NAMALWA (cell line): ENCODE measurements at places on chromosomes 1 and 21.

DNA sequence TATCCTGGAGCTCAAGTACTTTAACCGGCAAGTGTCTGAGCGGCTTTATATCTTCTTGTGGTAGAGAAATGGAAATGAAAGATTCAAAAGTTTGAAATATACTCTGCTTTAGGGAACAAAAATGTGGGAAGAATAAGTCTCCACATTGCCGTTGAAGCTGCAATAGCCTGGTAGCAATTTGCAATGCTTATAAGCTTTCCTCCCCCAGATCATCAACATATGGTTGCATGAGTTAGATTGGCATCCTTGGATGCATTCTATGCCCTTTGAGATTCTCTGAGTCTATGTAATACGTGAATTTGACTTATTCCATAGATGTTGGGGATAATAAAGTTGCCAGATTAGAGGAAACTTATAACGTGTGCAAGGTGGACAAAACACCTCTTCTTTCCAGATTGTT lies 86.1 kb upstream of the KCNK1 start:
- no peak for DNase-seq

DNA sequence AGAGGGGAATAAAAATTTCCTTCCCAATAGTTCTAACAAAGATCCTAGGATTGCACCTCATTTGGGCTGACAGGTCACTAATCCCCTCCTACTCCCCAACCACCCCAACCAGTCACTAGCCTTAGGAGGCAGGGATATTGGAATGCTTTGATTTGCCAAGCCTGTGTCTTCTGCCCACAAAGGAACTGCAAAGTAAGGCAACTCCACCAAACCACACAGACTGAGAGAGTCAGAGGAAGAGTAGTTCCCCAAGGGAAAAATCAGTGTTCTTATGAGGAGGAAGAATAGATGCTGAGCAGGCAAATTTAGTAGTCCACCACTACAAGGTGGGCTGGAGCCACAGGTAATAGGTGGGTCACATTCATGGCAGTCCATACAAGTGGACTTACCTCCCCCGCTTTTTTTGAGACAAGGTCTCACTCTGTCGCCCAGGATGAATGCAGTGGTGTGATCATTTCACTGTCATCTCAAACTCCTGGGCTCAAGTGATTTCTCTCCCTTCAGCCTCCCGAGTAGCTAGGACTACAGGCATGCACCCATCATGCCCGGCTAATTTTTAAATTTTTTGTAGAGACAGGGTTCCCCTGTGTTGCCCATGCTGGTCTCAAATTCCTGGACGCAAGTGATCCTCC lies 3.7 kb upstream of the TMEM39B start:
- DNase-seq: no peak

DNA sequence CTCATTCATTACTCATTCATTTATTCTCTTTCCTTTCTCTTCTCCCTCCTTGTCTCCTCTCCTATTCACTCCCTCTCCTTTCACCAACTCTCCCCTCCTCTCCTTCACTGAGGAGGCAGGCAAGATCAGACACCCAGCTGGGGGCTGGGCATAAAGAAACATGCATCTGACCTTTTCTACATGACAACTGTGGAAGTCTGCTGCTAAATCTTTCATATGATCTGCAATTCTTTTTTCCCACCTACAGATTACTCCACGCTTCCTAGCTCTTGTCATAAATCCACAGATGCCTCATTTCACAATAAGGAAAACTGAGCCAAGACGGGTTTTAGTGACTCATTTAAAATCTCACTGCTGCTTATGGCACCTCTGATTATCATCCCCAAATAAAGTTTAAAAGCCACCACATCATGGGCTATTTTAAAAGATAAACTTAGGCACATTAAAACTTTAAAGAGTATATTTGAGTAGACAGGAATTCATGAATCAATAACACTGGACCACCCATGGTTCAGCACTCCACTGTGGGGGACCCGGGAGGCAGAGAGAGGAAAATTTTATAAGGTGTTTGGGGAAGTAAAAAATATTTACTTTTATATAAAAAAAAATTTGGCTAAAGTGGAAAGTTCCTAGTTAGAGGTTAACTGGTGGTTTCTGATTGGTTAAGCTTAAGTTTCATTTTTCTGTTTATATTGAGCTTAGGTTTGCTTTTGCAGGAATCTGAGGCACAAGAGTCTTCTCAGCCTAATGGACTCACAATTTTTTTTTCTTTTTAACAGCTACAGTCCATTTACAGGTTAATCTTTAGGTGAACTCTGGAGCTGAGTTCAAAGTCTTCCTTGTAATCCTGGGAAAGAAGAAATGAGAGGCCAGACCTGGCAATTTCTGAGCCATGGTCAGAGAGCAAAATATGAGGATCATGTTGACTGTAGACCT lies 55.8 kb upstream of the DNAH14 start:
- no peak for DNase-seq

- no peak for DNase-seq
Measured at GRCh38 chr1:12163210-12163609, 3.6 kb upstream of the TNFRSF1B start.

DNA sequence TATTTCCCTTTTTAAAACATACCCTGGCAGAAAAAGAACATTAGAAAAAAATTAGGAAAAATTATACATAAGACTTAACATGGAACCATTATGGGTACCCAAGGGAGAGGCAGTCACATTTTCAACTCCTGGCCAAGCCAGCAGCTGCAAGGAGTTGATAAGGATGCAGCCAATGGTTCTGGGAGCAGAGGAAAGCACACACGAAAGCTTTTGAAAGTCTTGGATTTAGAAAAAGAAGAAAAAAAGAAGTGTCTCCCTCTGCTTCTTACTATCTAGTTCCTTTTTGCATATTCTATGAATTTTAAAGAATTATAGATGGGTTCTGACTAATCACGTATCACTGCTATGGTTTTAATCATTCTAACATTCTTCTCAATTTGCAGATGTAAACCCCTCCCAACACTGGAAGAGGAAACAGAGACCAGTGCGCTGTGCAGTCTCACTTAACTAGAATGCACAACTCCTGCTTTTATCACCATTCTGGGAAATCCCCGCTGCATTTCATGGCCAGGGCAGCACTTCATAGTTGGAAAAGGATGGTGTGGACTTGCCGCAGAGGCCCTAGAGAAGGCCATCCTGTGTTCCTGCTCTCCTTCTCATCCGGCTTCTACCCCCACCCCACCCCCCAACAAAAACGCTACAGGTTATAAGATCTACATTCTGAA lies 2.7 kb upstream of the CD58 start:
- no peak for DNase-seq

DNA sequence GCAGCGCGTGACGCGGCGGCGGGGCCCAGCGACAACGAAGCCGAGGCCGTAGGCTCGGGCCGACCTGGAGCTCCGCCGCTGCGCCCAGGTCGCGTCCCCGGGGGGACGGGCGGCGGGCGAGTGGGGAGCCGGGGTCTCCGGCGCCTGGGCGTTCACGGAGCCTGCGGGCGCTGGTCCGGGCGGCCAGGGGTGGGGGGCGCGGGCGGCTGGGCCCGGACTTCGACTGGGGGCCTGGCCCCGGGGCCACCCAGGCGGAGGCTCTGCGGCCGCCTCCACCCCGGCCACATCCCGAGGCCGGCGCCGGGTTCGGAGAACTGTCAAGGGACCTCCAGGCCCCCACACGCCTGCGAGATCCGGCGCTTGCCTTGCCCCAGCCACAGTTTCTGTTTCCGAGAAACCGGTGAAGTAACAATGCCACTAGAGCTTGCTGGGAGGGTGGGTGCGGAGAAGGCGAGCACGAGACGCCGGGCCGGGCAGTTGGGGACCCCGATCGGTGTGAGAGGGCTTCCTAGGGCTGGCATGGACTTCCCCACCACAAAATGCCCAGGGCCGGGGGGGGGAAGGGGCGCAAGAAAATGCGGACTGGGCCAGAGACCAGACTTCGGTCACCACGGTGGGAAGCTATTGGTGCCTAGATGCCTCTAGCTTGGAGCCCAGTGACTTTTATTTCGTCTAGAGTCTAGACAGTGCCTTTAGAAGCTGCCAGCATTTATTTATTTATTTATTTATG lies 501 bp downstream of the FBXO6 start:
- no peak for DNase-seq

DNA sequence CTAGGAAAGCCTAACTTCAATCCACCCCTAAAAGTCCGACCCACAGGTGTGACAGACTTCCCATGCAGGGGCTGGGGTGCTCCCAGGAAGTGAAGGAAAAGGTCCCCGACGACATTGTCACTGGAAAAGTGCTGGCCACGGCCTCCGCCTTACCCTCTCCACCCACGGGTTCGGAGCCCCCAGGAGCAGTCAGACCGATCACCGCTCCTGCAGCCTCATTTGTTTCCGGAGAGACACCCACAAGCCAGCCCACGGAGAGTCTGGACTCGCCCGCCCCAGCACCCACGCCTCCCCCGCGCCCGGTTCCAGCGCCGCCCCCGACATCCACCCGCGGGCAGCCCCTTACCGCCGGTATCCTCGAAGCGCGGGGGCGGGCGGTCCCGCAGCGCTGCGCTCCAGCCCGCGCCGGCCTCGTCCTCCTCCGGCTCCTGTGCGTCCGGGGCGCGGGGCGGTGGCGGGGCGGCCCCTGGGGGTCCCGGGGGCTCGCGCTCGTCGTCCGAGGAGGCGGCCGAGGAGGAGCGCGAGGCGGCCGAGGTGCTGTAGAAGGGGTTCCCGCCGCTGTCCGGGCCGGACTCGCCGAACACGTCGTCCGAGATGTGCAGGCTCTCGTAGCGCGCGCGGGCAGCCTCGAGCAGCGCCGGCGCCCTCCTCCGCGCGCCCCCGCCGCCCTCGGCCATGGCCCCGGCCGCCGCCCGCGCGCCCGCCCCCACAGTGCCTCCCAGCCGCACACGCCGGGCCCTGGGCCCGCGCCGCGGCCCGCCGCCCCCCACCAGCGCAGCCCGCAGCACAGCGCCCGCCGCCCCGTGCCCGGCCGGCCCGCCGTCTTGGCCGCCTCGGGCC lies 660 bp downstream of the PGBD5 start:
- no peak for DNase-seq

DNA sequence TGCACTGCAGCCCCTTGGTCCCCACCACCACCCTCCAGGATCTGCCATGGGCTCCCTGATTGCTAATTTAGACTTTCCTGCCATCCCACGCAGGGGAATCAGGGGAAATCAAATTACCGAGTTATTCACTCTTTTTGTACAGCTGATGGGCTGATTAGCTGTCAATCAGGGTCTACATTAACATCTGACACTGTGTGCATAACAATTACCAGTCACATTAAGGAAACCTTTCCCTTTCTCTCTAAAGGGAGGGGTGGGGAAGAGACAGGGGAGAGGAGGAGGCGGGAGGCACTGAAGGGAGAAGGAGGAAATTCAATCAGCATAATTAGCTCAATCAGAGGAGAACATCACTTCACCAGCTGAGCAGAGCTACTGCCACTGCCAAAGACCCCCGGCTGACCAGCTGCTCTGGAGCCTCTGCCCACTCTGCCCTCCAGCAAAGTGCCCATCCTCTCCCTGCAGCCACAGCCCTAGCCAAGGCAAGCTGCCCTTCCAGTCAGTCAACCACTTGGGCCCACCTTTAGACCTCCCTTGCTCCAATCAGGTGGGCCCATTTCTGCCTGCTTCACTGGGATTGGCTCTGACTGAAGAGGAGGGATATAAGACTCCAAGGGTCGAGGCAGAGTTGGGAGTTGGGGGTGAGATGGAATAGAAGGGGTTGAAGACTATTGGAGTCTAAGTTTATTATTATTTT lies 199.3 kb upstream of the ZC3H12A start:
- DNase-seq: peak; percentile 22

DNA sequence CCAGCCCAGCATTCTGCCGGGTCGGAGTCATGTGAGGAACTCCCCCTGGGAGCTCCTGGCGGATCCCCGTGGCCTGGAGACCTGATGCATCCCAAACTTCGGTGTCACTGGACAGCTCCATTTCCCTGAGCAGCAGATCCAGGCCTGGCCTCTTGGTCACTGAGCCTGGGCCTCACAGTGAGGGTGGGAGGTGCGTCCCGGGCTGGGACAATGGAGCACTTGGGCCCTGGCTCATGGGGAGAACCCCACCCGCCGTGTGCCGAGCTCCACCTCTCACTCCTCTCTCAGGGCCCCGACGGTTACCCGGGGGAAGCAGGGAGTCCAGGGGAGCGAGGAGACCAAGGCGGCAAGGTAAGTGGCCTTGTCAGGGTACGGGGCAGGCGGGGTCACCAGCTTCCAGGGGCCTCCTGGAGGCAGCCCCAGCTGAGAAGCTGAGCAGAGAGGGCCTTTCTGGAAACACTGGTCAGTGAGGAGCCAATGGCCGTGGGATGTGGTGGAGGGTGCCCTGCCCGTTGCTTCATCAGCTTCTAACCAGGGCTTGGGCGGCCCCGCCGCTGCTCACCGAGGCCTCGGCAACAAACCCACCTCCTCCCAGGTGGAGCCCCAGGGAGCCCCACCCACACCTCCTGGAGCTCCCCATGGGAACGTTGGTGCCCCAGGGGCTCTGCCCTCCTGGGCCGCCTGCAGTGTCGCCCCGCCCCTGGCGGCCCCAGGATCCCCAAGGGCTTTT lies 19.8 kb downstream of the COL6A2 start:
- no peak for DNase-seq

GRCh38 chr1:207988326-207989165 lies 77.6 kb upstream of the CD34 start:
- no peak for DNase-seq

DNA sequence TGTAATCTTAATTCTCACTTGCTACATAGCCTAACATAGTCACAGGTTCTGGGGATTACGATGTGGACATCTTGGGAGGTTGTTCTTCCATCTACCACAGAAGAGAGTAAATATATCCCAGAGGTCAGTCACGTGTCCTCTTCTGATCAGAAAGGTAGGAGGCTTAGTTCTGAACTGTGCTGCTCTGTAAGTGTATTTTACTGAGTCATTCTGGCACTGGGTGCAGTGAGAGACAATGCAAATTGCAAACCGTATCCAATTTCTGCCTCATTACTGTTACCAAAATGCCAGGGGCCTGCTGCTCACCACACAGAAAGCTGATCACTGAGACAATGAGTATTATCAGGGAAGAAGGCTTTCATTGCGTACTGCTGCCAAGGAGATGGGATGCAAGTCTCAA lies 104.0 kb downstream of the GABPA start:
- DNase-seq: no peak

GRCh38 chr1:110174961-110175360 lies 24.7 kb downstream of the SLC6A17 start:
- no peak for DNase-seq

DNA sequence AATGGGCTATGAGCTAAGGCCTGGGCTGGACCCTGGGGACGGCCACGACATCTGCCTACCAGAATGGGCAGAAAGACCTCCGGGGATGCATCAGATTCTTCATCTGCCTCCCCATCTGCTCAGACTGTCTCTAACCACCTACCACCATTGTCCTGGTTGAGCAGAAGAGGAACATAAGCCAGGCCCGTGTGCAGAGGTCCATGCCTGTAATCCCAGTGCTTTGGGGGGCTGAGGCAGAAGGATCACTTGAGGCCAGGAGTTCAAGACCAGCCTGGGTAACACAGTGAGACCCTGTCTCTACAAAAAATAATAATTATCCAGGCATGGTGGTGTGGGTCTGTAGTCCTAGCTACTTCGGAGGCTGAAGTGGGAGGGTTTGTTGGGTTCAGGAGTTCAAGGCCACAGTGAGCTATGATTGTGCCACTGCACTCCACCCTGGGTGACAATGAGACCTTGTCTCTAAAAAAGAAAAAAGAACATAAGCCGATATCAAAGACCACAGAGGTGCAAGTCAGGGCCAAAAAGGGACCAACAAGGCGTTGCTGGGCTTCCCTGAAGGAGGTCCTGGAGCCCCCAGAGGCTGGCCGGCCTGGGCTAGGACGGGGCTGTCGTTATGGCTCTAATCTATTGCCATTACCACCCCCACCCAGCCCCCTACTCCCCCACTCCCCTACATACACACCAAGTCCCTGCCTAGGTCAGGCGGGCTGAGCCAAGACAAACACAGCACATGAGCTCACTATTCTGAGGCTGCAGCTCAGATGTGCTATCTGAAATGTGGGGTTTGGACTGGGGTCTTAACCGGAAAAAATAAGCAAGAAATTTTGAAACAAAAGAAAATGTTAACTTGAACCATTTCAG lies 239.2 kb upstream of the RAB4A start:
- no peak for DNase-seq
